ENCODE measurements at places on chromosomes 2 and 18.

DNA sequence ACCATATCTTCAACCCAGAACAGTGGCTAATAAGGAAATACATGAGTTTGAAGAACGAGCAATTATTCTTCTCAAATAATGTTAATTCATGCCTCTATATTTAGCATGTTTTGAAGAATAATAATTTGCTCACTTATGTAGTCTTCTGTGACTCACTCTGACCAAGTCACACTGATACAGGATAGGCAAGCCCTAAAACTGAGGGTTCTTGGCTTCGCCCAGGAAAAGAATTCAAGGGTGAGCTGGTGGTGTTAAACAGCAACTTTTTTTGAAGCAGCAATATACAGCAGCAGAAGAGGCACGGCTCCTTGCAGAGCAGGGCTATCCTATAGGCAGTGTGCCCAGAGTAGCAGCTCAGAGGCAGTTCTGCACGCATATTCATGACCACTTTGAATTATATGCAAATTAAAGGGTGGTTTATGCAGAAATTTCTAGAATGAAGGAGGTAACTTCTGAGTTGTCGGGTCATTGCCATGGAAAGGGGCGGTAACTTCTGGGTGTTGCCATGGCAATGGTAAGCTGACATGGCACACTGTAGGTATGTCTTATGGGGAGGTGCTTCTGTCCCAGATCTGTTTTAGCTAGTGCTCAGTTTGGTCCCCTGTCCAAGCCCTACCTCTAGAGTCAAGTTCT is 200.6 kb downstream of the RND3 start:
- DNase-seq, result no peak

GRCh38 chr2:215793747-215794595 is 219.4 kb downstream of the MREG start:
- DNase-seq, result no peak

GRCh38 chr18:62781893-62782292 is 66.6 kb downstream of the PHLPP1 start:
- DNase-seq, result no peak

GRCh38 chr2:158034198-158034866 is 67.3 kb upstream of the UPP2 start:
- no peak for DNase-seq

- no peak for DNase-seq
Measured at GRCh38 chr2:25178976-25179375, 10.6 kb upstream of the POMC start.

- no peak for DNase-seq
Measured at GRCh38 chr2:184370954-184371353, 227.4 kb upstream of the ZNF804A start.

DNA sequence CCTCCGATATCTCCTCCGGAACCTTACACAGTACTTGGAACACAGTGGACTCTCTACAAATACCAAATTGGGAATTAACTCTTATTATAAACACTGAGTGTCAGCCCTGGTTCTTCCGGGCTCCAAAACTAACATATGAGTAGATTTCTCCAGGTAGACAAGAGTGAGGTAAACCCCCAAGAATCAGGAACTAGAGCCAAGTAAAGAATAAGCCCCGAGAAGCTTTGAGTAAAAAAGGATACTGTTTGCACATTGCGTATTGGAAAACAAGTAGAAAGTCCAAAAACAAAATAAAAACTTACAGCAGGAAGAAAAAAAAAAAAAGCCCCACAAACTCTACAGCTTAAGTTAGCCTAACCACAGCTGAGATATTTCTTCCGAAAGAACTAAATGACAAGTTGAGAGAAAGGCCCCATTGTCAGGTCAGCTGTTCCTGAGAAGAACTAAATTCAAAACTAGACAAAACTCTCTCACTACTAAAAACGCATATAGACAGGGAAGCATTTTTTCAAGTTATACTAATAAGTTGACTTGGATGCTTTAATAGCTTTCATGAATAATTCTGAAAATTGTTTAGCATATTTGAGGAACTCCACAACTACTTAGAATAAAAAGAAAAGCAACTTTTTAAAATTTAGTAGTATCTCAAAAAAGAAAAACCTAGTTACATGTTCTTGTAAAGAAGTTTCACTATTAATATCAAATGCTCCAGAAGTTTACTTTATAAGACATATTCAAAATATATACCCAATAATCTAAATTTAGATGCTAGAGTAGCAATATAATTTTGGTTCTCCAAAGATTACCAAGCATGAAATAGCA is 4.3 kb upstream of the HAAO start:
- no peak for DNase-seq

GRCh38 chr18:46096651-46097300 is 1.3 kb downstream of the ATP5F1A start:
- no peak for DNase-seq

GRCh38 chr18:9428862-9429661 is 46.3 kb upstream of the RALBP1 start:
- DNase-seq, result no peak

DNA sequence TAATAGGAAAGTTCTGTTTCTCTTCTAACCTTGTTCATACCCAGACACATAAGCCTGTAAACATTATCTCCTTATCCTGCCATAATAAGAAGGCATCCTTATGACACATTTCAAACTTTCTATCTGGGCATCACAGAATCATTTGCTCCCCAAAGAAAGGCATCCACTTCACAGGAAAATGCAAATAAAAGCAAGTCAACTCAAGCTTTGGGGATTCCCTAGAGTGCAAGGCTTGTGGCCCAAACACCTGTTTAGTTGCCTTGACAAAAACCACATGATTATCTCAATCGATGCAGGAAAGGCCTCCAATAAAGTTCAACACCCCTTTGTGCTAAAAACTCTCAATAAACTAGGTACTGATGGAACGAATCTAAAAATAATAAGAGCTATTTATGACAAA is 195.7 kb upstream of the GALNT5 start:
- no peak for DNase-seq

DNA sequence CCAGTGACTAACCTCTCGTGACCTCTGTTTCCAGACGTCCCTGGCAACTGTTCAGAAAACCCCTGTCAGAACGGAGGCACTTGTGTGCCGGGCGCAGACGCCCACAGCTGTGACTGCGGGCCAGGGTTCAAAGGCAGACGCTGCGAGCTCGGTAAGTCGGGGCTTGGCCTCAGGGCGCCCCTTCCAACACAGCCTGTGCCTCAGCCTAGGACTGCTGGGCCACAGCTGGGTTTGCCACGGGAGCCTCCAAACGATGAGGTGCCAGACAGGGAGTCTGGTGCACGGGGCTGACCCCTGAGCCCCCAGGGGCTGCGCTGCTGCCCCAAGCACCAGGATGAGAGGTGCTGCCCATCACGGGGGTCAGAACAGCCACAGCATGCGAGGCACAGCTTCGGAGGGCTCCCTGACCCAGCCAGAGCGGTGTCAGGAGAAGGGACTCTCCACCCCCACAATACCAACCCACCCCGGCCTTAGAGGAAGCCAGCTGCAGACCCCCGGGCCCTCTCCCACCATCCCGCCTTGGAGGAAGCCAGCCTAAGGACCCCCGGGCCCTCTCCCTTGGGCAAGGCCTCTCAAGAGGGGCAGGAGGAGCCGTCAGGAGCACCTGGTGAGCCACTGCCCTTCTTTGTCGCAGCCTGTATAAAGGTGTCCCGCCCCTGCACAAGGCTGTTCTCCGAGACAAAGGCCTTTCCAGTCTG is 20.3 kb downstream of the MTERF4 start:
- no peak for DNase-seq
